Cardiac muscle cell (in vitro differentiated cells and primary cell): ENCODE measurements at places on chromosomes 13 and 19. TPM values are rescaled to one million over a fixed set of nuclear protein-coding genes. Genes with fewer than 3 reads are reported as not detected.

DNA sequence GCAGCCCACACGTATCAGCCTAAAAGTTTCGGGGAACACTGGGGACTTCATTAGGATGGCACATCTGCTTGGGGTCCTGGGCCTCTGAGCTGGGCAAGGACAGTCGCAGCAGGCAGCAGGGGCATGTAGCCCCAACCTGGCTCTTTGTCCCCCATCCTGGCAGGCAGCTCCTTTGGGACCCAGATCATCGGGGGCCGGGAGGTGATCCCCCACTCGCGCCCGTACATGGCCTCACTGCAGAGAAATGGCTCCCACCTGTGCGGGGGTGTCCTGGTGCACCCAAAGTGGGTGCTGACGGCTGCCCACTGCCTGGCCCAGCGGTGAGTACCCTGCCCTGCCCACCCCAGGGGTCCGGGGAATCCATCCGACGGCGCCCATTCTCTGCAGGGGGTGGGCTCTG, 3.3 kb downstream of the GZMM start:
- no peak overlapping the region for H3K4me3 ChIP-seq
- H3K36me3 ChIP-seq: no peaks in the 10 kb centered on the region
- H3K27me3 ChIP-seq: no peaks in the 10 kb centered on the region
- no peak for DNase-seq
- no peak overlapping the region for H3K27ac ChIP-seq
- H3K4me1 ChIP-seq: no peaks in the 10 kb centered on the region

DNA sequence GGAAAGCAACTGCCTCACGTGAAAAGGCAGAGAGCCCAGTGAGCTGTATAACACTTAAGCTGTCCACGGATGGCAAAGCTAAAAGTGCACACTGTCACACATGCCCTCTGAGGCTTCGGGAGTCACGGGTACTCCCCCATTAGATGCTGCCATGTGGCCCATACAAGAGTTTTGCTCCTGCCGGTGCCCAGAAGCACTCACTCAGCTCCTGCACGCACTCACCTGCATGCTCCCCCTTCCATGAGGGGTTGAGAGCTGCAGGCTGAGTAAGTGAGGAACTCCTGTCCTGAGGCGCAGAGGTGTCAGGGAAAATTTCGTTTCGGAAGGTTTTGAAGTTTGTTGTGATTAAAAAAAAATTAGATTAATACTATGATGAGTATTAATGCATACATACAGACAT, 939.2 kb upstream of the ATXN8OS start:
- DNase-seq: no peak
- no peaks in the 10 kb centered on the region for H3K4me1 ChIP-seq
- no peak overlapping the region for H3K27ac ChIP-seq
- no peaks in the 10 kb centered on the region for H3K27me3 ChIP-seq

- DNase-seq: no peak
- no peaks in the 10 kb centered on the region for H3K4me1 ChIP-seq
- peak overlapping the region; percentile 86 for H3K4me3 ChIP-seq
These were observed 410 bp downstream of the PIN1 start for GRCh38 chr19:9835507-9835949.

- DNase-seq: no peak
- H3K27ac ChIP-seq: no peak overlapping the region
These were observed 32.0 kb downstream of the RUBCNL start for GRCh38 chr13:46355088-46355468.

GRCh38 chr19:45424191-45425058, 708 bp upstream of the ERCC1 start:
- H3K4me1 ChIP-seq: peaks cover 15% of the 10 kb centered on the region
- no peaks in the 10 kb centered on the region for H3K27me3 ChIP-seq
- peak overlapping the region; percentile 86 for H3K27ac ChIP-seq

DNA sequence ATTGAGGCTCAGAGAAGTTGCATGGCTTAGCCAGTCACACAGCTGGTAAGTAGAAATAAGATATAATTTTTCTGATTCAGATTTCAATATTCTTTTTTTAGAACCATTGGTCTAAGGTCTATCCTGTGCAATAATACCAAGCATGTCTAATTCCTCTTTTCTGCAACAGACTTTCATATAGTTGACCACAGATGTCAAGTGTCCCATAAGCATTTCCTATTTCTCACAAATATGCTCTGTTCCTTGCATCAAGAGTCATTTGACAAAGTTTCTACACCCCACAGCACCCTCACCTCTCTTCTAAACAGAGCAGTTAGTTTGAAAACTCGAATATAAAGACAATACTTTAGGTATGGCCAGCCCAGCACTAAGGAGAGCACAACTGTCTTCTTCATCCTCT, 26.8 kb upstream of the SACS start:
- peaks cover 7% of the 10 kb centered on the region for H3K4me1 ChIP-seq
- no peak for DNase-seq
- no peak overlapping the region for H3K27ac ChIP-seq
- H3K36me3 ChIP-seq: no peaks in the 10 kb centered on the region
- H3K27me3 ChIP-seq: no peaks in the 10 kb centered on the region

DNA sequence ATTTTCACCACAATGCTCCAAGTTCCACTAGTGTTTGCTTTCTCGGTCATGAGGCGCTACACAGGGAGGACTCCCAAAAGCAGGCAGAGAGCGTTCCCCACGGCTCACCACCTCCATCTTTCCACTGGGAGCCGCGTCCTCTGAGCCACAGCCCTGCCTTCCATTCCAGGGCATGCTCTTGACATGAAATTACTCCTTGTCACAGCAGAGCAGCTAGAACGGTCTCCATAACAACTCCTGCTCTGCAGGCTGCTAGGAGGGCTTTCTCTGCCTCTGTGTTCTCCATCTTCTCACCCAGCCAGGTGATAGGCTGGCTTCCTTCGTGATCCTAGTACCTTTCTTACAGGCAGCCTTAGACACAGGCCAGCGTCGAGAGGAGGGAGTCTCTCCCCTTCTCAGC, 171.8 kb upstream of the UBL3 start:
- no peaks in the 10 kb centered on the region for H3K36me3 ChIP-seq
- no peaks in the 10 kb centered on the region for H3K27me3 ChIP-seq
- H3K4me1 ChIP-seq: no peaks in the 10 kb centered on the region
- no peak for DNase-seq

GRCh38 chr13:35785576-35786303, 309.3 kb upstream of the MAB21L1 start:
- H3K36me3 ChIP-seq: no peaks in the 10 kb centered on the region
- no peak for DNase-seq
- H3K27ac ChIP-seq: no peak overlapping the region
- H3K27me3 ChIP-seq: no peaks in the 10 kb centered on the region
- no peaks in the 10 kb centered on the region for H3K4me1 ChIP-seq

DNA sequence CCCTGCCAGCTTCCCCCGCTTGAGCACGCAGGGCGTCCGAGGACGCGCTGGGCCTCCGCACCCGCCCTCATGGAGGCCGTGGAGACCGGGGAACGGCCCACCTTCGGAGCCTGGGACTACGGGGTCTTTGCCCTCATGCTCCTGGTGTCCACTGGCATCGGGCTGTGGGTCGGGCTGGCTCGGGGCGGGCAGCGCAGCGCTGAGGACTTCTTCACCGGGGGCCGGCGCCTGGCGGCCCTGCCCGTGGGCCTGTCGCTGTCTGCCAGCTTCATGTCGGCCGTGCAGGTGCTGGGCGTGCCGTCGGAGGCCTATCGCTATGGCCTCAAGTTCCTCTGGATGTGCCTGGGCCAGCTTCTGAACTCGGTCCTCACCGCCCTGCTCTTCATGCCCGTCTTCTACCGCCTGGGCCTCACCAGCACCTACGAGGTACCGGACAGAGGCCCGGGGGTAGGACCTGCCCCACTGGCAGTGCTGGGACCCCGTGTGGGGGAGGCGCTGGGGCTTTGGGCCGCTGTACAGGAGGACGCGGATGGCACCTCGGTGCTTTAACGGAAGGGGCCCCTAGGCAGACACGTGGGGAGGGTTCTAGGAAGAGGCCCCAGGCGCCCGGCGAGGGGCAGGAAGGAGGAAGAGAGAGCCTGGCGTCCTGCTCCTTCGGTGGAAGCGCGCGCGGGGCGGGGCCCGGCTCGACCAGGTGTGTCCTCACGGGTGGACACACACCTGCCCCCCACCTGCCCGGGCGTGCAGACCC, 681 bp downstream of the SLC5A5 start:
- H3K36me3 ChIP-seq: no peaks in the 10 kb centered on the region
- no peak overlapping the region for H3K27ac ChIP-seq
- H3K4me1 ChIP-seq: no peaks in the 10 kb centered on the region

DNA sequence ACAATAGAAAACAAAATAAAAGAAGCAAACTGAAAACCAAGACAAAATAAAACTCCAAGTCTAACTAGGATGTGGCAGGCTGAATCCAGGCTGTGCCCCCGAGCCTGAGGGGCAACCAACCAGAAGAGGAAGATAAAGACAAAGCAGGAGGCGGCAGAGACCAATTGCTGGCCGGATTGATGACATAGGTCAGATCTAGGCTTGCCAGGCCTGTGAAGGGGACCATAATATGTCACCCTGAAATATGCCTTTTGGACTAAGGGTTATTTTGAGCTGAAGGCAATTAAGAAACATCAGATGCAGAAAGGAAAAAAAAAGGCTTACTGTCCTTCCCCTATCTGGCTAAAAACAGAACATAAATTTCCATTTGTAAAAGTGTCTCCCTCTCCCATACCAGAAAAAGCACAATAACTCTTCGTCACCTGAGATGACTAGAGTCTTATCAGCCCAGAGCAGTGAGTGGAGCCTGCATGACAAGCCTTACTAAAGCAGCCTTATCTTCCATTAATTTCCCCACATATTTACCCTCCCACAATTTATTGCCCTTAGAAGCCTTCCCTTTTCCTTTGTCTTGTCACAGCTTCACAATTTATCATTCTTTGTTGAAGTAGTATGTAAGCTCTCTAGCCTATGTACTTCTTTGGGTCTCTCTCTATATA, 22.8 kb downstream of the ATP8A2 start:
- H3K36me3 ChIP-seq: no peaks in the 10 kb centered on the region
- H3K4me3 ChIP-seq: no peak overlapping the region
- DNase-seq: no peak

GRCh38 chr19:15812060-15812722, 3.3 kb downstream of the OR10H1 start:
- H3K27ac ChIP-seq: no peak overlapping the region
- H3K4me1 ChIP-seq: no peaks in the 10 kb centered on the region
- H3K36me3 ChIP-seq: no peaks in the 10 kb centered on the region

- no peaks in the 10 kb centered on the region for H3K27me3 ChIP-seq
- no peak overlapping the region for H3K27ac ChIP-seq
- no peaks in the 10 kb centered on the region for H3K36me3 ChIP-seq
- H3K4me3 ChIP-seq: no peak overlapping the region
These were observed 31.2 kb upstream of the RCBTB2 start for GRCh38 chr13:48564056-48564455.

DNA sequence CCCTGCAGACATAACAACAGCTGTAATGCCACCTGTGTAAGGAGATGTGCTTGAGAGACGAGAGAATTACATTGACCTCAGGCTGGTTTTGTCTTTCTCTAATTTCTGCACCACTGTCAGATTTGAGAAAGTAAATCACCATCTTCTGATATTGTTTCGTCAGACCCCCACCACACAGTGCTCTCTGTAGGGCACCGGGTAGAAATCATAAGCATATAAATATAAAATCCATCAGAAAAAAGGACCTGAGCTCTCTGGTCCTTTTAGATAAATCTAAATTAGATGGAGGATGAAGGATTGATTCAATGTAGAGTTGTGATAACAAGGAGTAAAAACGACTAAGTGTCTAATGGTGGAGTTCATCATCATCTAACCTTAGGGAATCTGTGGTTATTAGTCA, 1981.0 kb upstream of the PRR20A start:
- no peak for DNase-seq
- H3K27me3 ChIP-seq: no peaks in the 10 kb centered on the region
- no peak overlapping the region for H3K27ac ChIP-seq

DNA sequence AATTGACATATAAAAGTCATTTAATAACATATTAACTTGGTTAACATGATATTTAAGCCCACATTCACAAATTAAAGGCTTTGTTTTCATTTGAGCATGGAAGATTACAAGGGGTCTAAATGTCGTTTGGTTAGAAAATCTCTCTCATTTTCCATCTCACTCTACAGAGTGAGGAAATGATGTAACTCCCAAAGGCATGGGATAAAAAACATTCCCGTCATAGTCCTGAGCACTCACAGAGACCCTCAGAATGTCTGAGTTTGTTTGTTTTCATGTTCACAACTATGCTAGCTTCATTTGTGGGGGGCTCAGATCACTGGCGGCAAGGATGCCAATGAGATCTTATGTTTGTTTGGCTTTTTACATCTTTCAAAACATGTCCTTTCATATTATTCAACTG, 307.5 kb downstream of the TBC1D4 start:
- no peaks in the 10 kb centered on the region for H3K27me3 ChIP-seq
- H3K4me3 ChIP-seq: no peak overlapping the region
- DNase-seq: no peak
- H3K27ac ChIP-seq: no peak overlapping the region
- H3K4me1 ChIP-seq: no peaks in the 10 kb centered on the region
- H3K36me3 ChIP-seq: no peaks in the 10 kb centered on the region

DNA sequence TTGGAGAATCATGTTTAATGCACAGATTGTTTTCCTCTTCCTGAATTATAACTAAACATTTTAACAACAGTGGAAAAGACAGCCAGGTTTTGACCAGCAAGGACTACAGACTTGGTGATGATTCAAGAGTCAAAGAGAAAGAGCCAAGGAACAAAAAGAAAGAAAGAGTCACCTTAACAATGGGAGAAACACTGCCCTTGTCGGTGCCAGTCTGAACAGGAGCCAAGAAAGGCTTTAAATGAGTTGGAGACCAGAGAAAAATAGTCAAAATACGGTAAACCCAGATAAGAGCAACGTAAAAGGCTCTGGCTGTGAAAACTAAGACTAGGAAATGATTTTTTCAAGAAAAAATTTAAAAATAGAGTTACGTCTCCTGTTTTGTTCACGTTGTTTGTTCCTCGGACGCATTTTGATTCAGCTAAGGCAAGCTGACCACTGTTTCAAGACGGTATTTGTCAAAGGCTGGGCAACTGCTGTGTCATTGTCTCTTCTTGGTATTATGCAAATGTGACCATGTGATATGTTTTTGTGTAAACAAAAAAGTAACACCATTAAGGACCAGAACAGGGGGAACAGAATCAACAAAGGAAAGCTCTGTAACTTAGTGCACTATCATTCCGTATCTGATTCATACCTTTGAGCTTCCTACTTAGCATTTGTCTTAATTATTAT, 634.5 kb downstream of the LIG4 start:
- no peak for DNase-seq
- H3K4me3 ChIP-seq: no peak overlapping the region

DNA sequence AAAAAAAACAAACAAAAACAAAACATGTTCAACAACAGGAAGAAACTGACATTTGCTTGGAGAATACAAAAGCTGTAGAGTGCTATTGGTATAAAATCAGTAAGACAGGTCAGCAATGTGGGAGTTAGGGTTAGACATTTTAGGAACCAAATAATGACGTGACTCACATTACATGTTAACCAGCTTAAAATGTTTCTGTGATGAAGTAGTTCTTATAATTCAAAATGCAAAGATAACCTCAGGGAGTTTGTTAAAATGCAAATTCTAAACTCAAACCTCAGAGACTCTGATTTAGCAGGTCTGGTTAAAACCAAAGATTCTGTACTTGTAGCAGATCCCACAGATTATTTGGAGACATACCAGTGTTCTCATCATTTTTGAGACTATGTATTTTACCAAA, 549.4 kb upstream of the SLITRK1 start:
- H3K36me3 ChIP-seq: no peaks in the 10 kb centered on the region
- no peaks in the 10 kb centered on the region for H3K4me1 ChIP-seq
- DNase-seq: no peak
- no peaks in the 10 kb centered on the region for H3K27me3 ChIP-seq
- H3K27ac ChIP-seq: no peak overlapping the region
- no peak overlapping the region for H3K4me3 ChIP-seq

The SHC2 gene
- polyA plus RNA-seq: 39.9 and 54.6 TPM in 2 replicates

The TMED1 gene
- polyA plus RNA-seq: 131 and 137 TPM in 2 replicates

The ZNF763 gene
- 5.2 and 10.0 TPM in 2 replicates for polyA plus RNA-seq

The LILRB1 gene
- polyA plus RNA-seq: not detected in 2 replicates

The ABCA7 gene
- 36.8 and 60.4 TPM in 2 replicates for polyA plus RNA-seq

The MBD3L2 gene
- polyA plus RNA-seq: not detected in 2 replicates

The SIGLEC9 gene
- polyA plus RNA-seq: not detected in 2 replicates

The IQCN gene
- 0.38 and 0.72 TPM in 2 replicates for polyA plus RNA-seq

The CEACAM5 gene
- polyA plus RNA-seq: not detected in 2 replicates

The ZNF497 gene
- polyA plus RNA-seq: 5.8 and 6.8 TPM in 2 replicates
